ENCODE measurements at places on chromosomes 4 and X.

GRCh38 chrX:18992829-18993228, 8.9 kb upstream of the PHKA2 start:
- no peak for DNase-seq

DNA sequence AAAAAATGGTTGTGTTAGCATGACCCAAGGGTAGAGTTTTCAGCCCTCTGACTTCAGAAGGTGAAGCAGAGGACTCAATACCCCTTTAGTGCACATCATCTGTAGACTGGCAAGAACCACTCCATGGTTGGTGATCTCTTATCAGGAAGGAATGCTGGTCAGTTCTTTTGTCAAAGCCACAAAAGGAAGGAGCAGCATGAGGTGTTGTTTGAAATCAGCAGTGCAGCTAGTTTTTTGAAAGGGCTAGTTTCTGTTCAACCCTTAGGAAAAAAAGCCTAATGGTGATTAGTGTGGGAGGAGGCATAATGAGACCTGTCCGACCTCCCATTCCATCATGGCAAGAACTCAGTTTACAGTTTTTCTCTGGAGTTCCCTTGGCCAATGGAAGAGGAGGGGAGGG, 362.0 kb upstream of the CT83 start:
- no peak for DNase-seq

DNA sequence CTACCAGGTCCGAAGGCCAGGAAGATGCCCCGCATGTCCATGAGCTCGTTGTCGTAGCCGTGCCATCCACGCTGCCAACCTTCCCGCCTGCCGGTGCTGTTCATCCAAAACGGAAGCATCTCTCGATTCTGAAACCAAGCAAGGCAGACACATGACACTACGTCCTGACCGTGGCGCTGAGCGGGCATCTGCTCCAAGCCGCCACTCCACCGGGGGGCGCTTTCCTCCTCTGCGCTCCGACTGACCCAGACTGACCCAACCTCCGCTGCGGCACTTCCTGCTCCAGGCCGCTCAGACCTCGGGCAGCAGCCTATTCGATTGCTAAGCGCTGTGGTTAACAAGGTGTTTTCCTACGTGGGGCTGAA, 120.5 kb downstream of the ENPP6 start:
- peak; percentile 9 for DNase-seq

GRCh38 chr4:84582302-84582987, 482 bp upstream of the CDS1 start:
- DNase-seq: peak; percentile 66

- no peak for DNase-seq
These were observed 1.5 kb upstream of the PITX2 start for GRCh38 chr4:110624398-110624780.

All from stimulated activated CD8-positive, alpha-beta memory T cell treated with anti-CD3 and anti-CD28 coated beads, Interleukin-15, amount 100 ng/mL, for 48 hours (primary cell).